ENCODE measurements at places on chromosomes 7 and 10. TPM values are rescaled to one million over a fixed set of nuclear protein-coding genes. Genes with fewer than 3 reads are reported as not detected.

GRCh38 chr10:96401036-96401435 is 42.2 kb upstream of the OPALIN start:
- no peak for DNase-seq

DNA sequence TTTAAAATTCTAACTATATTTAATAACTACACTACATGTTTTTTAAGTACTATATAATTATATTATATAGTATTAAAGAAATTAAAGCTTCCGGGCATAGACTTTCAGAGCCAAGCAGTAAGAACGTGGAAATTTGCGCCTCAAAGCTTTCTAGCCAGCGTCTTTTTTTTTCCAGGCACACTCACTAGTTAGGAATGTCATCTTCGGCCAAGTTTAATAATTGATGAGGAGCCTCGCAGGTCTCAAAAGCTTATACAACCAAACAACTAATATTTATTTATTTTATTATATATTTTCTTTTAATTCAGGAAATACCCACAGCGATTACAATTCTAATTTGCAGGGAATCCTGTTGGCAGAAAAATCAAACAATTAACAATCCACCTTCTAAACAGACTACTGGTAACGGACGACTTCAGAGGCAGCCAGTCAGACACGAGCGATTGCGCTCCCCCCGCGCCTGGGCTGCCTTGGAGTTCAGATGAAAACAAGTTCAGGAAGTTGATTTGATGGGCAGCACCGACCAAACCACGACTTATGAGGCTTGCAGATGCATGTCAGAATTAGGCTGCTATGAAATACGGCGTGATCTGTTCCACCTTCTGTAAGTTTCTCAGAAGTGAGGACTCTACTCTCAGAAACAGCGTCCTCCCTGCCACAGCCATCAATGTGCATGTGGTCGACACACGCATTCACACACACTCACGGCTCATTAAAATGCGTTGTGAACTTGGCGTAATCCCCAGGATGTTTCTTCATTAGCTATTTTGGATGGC is 431.8 kb upstream of the MGMT start:
- no peak for DNase-seq

The PSMC2 gene
- total RNA-seq: 120 TPM

GRCh38 chr10:85598646-85599045 is 767.9 kb downstream of the GRID1 start:
- no peak for DNase-seq

- DNase-seq: no peak
These were observed 53.7 kb upstream of the ZNF32 start for GRCh38 chr10:43702213-43702935.

DNA sequence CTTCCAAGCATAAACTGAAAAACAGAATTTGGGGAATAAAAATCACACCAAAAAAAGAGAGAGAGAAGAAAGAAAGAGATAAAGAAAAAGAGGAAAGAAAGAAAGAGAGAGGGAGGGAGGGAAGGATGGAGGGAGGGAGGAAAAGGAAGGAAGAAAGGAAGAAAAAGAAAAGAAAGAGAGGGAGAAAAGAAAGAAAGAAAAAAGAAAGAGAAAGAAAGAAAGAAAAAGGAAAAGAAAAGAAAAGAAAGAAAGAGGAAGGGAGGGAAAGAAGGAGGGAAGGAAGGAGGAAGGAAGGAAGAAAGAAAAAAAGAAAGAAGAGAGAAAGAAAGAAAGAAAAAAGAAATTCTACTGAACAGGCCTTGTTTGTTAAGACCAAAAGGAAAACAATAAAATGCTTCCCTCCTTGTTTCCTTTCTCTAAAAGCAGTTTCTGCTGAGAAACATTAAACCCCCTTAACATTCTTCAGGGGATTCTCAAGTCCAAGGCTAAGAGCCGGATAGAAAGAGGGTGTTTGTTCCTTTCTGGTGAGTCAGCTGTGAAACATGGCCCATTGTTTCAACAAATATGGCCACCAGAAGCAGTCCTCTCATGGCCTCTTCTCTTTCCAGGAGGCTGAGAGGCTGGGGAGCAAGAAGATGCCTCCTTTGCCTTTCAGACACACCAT is 46.9 kb upstream of the GPAM start:
- no peak for DNase-seq

The CLDN12 gene
- 38.1 TPM for total RNA-seq
